ENCODE measurements at places on chromosomes 6 and 20. TPM values are rescaled to one million over a fixed set of nuclear protein-coding genes. Genes with fewer than 3 reads are reported as not detected.

Gene TTK
- total RNA-seq: 0.47 TPM

Gene STX11
- total RNA-seq: 1.5 TPM

Gene IYD
- not detected for total RNA-seq

Gene GLP1R
- total RNA-seq: 9.4 TPM

Gene DNMT3B
- 0.57 TPM for total RNA-seq

Gene IMPG1
- not detected for total RNA-seq

- no peak for DNase-seq
Observed at GRCh38 chr6:121405306-121405705, 30.1 kb upstream of the GJA1 start.

DNA sequence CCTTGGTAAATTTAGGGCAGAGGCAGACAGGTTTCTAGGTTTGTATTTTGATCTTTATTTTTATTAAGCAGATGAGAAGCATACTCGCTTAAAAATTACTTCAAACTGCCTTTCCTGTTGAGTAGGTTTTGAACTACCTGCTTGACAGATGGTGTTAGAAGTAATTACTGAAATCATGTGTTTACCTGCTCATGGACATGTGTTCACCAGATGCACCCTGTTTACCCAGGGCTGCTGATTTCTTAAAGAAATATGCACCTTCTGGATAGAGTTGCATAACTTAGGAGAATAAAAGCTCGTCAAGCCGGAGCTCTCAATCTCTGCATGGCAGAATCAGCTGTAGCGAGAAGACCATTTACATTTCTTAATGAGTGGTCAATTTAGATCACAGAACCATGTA lies 165.1 kb downstream of the CDKAL1 start:
- DNase-seq: no peak

DNA sequence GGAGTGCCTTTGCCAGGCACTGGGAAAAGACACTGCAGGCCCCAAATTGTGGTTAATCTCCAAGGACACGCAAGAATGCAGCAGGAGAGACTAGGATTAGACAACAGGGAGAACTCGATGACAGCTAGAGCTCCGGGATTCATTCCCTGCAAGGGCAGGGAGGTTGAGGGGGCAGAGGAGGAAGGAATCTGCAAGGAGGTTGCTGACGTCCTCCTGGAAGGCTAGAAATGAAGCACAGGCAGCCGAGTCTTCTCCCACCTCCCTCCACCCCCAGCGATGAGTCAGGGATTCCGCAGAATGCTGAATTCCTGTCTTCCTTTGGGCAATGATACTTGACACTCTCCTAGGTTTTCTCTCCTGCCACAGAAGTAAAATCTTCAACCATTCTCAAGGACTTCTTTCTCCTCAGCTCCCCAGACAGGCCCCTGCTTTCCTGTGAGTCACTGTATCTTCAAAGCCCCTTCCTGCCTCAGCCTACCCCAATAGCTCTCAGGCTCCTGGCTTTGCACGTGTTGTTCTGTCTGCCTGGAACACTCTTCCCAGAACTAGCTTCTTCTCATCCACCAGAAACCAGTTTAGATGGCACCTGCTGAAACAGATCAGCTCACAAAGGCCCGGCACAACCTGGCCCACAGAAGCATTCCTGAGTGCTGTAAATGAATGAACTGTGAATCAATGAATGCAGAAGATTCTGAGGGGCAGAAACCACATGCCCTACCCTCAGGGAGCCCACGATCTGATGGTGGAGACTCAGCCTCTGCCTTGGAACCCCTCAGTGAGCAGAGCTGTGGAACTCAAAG lies 85.6 kb downstream of the MRPL14 start:
- no peak for DNase-seq

Measured in right cardiac atrium (tissue), 5 donors.